NCI-H1436 treated with DMSO at 0.1 percent for 48 hours (cell line): ENCODE measurements at places on chromosomes 4 and X.

GRCh38 chr4:39700554-39700953 lies 2.6 kb downstream of the UBE2K start:
- DNase-seq: no peak

DNA sequence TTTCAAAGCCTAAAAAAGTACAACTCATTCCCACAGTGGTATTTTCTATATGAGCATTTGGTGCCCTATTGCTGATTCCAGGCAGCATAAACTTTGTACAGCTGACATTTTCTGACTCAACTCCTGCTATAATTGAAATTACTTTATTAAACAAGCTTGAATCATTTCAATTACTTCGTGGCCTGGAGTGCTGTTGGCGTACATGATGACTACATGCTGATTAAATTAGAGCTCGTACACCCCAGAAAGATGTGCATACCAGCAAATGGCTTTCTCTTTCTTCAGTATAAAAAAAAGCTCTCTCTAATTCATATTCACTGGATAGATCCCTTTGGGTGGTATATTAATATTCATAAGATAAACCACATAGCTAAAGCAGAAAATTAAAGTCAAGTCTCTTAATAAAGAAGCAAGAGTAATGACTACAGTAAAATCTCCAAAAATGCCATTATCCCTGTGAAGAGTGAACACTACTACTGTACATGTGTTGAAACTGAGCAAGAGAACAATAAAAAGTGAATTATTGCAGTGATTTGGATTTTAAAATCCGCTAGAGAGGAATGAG lies 245.0 kb upstream of the IGFBP7 start:
- DNase-seq: no peak

- no peak for DNase-seq
These were observed 12.2 kb downstream of the RGS12 start for GRCh38 chr4:3304831-3305609.

DNA sequence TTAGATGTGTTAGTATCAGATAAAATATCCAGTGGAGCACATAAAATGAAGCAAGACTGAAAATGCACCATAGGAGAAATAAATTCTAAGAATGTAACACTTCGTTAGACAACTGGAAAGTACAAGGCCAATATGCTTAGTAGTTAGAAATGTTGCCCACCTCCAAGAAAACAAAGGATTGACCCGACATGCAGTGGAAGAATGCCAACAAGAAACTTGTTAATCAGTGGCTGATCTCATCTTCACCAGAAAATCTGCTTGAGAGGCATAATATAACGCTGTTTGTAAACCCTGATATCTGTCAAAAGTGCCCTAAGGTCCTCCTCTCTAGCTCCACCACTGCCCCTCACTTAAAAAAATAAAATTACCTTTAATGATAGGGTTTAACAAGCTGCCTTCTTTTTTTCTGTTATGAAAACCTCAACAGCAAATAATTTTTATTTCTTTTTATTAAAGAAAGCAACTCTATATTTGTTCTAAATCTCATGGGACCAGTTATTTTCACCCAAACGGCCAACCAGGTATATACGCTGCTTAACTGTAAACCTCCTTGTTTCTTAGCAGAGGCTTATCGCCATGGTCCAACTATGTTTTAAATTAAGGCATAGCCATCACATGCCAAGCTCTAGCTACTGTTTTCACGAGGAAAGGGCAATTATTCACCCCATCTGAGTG lies 1.8 kb downstream of the RASGEF1B start:
- no peak for DNase-seq

DNA sequence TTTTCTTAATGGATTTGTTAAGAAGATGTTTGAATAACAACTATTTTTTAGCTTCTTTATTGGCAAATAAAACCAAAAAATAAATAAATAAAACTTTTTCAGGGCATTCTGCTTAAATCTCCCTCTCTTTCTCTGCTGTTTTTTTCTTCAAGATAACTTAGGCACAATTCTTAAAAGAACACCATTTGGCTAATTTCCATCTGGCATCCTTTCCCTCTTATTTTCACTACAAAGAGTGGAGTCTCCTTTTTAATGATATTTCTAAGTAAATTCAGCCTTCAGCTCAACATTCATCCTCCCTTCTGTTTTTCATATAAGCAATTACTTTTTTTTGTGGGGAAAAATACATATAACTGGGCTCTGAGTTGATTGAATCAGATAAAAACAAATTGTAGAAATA lies 88.1 kb downstream of the PCDH7 start:
- DNase-seq: no peak

DNA sequence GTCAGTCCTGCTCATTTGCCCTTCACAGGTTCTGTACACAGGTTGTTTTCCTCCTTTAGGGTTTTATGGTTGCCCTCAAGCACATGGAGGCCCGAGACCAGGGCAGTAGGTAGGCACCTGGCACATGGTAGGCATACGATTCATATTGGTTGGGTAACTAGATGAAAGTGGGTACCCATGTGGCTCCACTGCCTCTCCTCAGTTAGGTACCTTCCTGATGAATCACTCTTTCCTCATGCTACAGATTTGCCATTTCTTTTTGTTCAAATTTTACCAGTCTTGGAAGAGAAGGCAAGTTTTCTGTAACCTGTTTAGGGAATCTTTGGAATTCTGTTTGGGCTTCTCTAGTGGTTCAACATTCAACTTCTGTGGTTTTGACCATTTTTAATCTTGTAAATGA lies 121.3 kb downstream of the FHIP1A start:
- no peak for DNase-seq

GRCh38 chr4:20589436-20589835 lies 110.8 kb upstream of the PACRGL start:
- DNase-seq: no peak

DNA sequence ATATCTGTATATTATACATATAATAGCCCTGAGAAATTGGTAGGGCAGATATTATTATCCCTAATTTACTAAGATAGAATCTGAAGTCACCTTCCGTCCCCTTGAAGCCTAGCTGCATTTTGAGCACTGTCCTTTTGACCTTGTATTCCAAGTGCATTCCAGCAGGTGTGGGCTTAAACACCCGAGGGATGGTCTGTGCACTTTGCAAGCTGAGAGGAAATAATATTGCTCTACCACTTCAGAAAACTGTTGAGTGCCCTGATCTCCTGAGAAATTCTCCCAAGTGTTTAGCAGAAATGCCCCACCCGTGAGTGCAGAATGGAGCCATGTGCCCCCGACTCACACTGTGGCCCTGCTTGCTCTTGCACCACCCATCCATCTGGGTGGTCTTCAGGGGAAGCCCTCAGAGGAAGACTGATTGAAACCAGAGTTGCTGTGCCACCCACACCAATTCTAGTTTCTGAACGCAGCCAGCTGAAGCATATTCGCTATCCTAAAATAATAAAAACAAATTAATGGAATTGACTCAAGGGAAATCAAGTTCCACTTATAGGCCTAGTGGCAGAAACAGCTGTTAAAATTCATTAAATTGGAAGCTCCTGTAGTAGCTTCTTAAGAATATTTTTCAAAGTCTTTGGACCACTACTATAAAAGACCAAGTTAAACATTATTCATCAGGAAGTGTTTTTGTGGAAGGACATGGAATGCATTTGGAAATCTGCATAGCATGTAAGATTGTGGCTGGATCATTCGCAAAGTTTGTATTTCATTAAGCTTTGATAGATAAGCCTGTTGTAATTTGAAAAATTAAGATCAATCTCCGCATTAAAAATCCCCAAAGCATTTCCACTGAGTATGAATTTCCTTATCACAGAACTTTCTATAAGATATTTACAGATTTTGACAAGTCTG lies 41.3 kb upstream of the PRKG2 start:
- no peak for DNase-seq

DNA sequence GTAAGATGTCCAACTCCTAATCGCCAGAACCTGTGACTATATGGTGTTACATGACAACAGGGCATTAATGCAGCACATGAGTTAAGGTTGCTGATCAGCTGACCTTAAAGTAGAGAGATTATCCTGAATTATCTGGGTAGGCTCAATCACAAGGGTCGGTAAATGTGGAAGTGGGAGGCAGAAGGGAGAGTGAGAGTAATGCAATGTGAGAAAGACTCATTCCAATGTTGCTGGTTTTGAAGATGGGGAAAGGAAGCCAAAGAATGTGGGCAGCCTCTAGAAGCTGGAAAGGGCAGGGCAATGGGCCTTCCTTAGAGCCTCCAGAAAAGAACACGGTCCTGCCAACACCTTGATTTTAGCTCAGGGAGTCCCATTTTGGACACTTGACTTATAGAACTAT lies 67.4 kb downstream of the STX18 start:
- DNase-seq: no peak

- DNase-seq: no peak
These were observed 17.7 kb downstream of the CD99L2 start for GRCh38 chrX:150880808-150881165.
